ENCODE measurements at places on chromosomes 2 and 18. TPM values are rescaled to one million over a fixed set of nuclear protein-coding genes. Genes with fewer than 3 reads are reported as not detected.
A peak's percentile ranks its signal among the peaks of the same experiment; 100 is the strongest.

KCNK3 gene
- not detected for polyA plus RNA-seq

CFC1 gene
- not detected for polyA plus RNA-seq

DNA sequence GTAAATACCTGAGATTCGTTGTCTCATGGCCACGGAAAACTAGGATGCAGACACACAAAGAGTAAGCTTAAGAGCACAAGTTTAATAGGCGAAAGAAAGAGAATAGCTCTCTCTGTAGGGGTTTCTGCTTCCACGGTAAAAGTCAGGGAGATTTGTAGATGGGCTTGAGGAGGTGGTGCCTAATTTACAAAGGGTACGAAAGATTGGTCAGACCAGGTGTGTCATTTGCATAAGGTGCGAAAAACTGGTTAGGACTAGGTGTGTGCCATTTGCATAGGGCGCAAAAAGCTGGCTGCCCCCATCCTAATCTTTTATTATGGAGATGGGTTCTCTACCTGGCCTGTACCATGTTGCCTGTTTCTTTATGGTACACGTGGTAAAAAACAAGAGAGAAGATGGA is 170.5 kb upstream of the DOK6 start:
- DNase-seq: no peak
- no peak overlapping the region for H3K27ac ChIP-seq
- no peaks in the 10 kb centered on the region for H3K27me3 ChIP-seq
- no peaks in the 10 kb centered on the region for H3K36me3 ChIP-seq

DNA sequence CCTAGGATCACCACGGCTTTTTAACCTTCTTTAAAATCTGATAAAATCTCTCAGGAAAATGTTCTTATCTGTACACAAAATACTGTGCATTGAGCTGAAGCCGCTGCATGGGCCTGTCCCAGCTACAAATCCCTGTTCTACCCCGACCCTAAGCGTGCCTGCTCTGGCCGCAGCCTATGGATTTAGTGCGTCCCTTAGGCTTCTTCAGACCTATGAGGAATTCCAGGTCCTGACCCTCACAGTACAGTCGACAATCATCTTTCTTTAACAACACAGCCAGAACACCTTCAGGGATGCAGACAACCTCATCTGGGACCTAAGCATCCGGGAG is 477 bp upstream of the WDCP start:
- no peak overlapping the region for H3K4me3 ChIP-seq
- H3K4me1 ChIP-seq: peaks cover 24% of the 10 kb centered on the region
- H3K27ac ChIP-seq: no peak overlapping the region
- DNase-seq: no peak

DNA sequence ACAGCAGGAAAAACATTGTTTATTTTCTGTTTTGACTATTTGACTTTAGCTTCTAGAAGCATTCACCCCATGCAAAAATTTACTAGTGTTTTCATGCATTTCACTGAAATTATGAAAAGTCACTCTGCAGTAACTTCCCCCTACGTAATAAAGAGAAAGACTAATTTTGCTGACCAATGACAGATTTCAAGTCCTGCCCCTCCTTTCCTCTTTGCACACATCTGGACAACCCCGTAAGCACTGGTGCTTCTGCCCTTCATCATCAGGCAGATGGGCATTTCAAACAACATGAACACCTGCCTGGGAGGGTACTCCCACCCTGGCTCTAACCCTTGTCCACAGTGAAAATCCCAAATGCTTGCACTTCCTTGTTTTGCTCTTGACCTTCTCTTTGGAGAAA is 815.0 kb upstream of the ID2 start:
- DNase-seq: peak; percentile 39
- no peaks in the 10 kb centered on the region for H3K36me3 ChIP-seq
- H3K27me3 ChIP-seq: no peaks in the 10 kb centered on the region
- H3K27ac ChIP-seq: peak overlapping the region; percentile 40

STPG4 gene
- polyA plus RNA-seq: 0.24 TPM

- DNase-seq: peak; percentile 58
- H3K27me3 ChIP-seq: no peaks in the 10 kb centered on the region
- H3K27ac ChIP-seq: no peak overlapping the region
- no peaks in the 10 kb centered on the region for H3K36me3 ChIP-seq
- H3K4me3 ChIP-seq: no peak overlapping the region
- H3K4me1 ChIP-seq: peaks cover 4% of the 10 kb centered on the region
These were observed 370.9 kb upstream of the ZEB2 start for GRCh38 chr2:144890828-144891227.

DNA sequence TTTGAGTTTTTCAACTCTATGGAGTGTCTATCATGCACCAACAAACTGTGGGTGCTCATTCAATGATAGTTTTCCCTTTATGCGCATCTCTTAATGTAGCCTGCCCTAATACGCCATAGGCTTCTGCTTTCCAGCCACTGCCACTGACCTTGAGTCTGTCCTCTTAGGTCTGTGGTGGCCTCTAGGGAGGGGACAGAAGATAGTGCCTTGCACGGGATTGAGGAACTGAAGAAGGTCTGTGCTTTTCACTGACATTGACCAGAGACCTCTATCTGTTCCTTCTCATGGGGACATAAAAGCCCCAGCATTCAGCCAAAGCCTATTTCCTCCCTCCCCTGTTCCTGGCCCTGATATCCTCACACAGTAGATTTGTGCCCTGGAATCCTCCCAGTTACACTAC is 2.3 kb downstream of the GCKR start:
- peaks cover 51% of the 10 kb centered on the region for H3K27me3 ChIP-seq
- DNase-seq: no peak
- peaks cover 22% of the 10 kb centered on the region for H3K4me1 ChIP-seq
- no peaks in the 10 kb centered on the region for H3K36me3 ChIP-seq
- H3K4me3 ChIP-seq: no peak overlapping the region
- no peak overlapping the region for H3K27ac ChIP-seq

DNA sequence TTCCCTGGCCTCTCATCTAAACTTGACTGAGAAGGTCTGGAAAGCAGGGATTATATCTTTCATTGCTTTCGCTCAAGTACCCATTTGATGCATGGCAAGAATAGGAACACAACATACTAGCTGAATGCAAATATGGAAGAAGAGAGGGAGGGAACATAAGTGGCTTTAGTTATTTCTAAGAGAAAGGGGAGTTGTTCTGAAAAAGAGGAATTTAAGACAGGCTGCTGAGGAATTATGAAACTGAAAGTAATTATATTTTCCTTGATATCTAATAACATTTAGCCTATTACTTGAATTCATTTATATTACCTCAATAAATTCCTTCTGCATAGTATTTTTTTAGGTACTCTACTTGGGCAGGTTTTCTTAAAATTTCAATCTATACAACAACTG is 105.8 kb upstream of the TTN start:
- peak overlapping the region; percentile 76 for H3K27ac ChIP-seq
- no peaks in the 10 kb centered on the region for H3K36me3 ChIP-seq
- no peaks in the 10 kb centered on the region for H3K27me3 ChIP-seq
- DNase-seq: peak; percentile 27
- H3K4me1 ChIP-seq: peaks cover 11% of the 10 kb centered on the region

GRCh38 chr2:15939556-15939853 is 845 bp upstream of the MYCN start:
- no peak overlapping the region for H3K4me3 ChIP-seq
- H3K27me3 ChIP-seq: peaks cover 60% of the 10 kb centered on the region
- no peaks in the 10 kb centered on the region for H3K36me3 ChIP-seq
- no peak overlapping the region for H3K27ac ChIP-seq
- peaks cover 21% of the 10 kb centered on the region for H3K4me1 ChIP-seq

MAP4K3 gene
- polyA plus RNA-seq: 1.0 TPM

STON1 gene
- polyA plus RNA-seq: not detected

ARHGAP15 gene
- 50.9 TPM for polyA plus RNA-seq

HOXD11 gene
- polyA plus RNA-seq: not detected

GRCh38 chr2:56099963-56100362 is 83.8 kb upstream of the CCDC85A start:
- DNase-seq: no peak
- no peaks in the 10 kb centered on the region for H3K4me1 ChIP-seq
- H3K36me3 ChIP-seq: no peaks in the 10 kb centered on the region
- H3K27me3 ChIP-seq: no peaks in the 10 kb centered on the region

- no peak overlapping the region for H3K27ac ChIP-seq
- no peak overlapping the region for H3K4me3 ChIP-seq
- no peaks in the 10 kb centered on the region for H3K4me1 ChIP-seq
- no peaks in the 10 kb centered on the region for H3K36me3 ChIP-seq
These were observed 11.6 kb downstream of the PTPN4 start for GRCh38 chr2:119771331-119771730.

CCL20 gene
- polyA plus RNA-seq: 6.2 TPM

DNA sequence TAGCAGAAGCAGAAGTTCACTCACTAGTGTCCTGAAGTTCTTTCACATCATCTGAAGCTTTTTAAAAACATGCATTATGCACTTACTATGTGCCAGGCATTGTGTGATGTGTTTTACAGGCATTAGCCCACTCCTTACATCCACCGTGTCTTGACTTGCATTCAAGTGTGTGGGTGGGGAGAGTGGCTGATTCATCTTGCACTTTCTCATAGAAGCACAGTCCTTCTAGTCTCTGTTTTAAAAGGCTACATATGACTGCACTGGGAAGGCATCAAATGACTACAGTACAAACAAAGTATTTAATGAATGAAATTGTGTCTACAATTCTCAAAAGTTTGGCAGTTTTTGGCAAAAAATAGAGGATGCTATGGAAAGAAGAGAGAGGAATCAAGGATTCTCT is 21.6 kb upstream of the DSC3 start:
- H3K27ac ChIP-seq: no peak overlapping the region
- no peaks in the 10 kb centered on the region for H3K36me3 ChIP-seq
- H3K4me1 ChIP-seq: no peaks in the 10 kb centered on the region

- H3K4me1 ChIP-seq: no peaks in the 10 kb centered on the region
- no peak overlapping the region for H3K4me3 ChIP-seq
- peaks cover 17% of the 10 kb centered on the region for H3K36me3 ChIP-seq
- H3K27ac ChIP-seq: no peak overlapping the region
- no peak for DNase-seq
These were observed 6.5 kb upstream of the UCN start for GRCh38 chr2:27314709-27315108.

- H3K27ac ChIP-seq: no peak within 1 kb of the TSS
- H3K4me1 ChIP-seq: no peaks in the 10 kb centered on the region
- H3K27me3 ChIP-seq: no peaks in the 10 kb centered on the region
- H3K36me3 ChIP-seq: no peaks in the 10 kb centered on the region
These were observed at the start of gene CETN1 for GRCh38 chr18:580154-580553. Gene CETN1, plus strand, starts transcription at chr18:580380. Its CDS starts 29 bp downstream, at chr18:580409.

IMPA2 gene
- 102 TPM for polyA plus RNA-seq

- H3K4me3 ChIP-seq: no peak overlapping the region
- no peak overlapping the region for H3K27ac ChIP-seq
- no peaks in the 10 kb centered on the region for H3K27me3 ChIP-seq
- no peaks in the 10 kb centered on the region for H3K4me1 ChIP-seq
These were observed 63.9 kb downstream of the LDAH start for GRCh38 chr2:20758997-20759396.

PSMA8 gene
- polyA plus RNA-seq: not detected

DNA sequence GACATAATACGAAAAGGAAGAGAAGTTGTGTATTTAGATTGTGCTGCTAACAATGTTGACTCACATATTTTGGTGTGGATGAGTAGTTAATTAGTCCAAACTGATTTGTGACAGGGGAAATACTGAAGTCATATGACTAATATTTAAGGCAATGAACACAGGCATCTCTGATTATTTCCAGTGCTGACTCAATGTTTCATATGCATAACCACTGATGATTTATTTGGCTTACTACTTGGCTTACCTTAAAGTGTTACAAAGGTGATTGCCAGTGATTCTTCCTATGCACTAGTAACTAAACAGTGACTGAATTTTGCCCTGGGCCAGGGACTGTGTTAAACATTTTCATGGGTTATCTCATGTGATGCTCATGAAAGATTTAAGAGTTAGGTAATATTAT is 722.6 kb downstream of the METTL4 start:
- no peaks in the 10 kb centered on the region for H3K4me1 ChIP-seq
- no peaks in the 10 kb centered on the region for H3K27me3 ChIP-seq
- no peaks in the 10 kb centered on the region for H3K36me3 ChIP-seq
- no peak overlapping the region for H3K4me3 ChIP-seq
- H3K27ac ChIP-seq: no peak overlapping the region
- no peak for DNase-seq

DNA sequence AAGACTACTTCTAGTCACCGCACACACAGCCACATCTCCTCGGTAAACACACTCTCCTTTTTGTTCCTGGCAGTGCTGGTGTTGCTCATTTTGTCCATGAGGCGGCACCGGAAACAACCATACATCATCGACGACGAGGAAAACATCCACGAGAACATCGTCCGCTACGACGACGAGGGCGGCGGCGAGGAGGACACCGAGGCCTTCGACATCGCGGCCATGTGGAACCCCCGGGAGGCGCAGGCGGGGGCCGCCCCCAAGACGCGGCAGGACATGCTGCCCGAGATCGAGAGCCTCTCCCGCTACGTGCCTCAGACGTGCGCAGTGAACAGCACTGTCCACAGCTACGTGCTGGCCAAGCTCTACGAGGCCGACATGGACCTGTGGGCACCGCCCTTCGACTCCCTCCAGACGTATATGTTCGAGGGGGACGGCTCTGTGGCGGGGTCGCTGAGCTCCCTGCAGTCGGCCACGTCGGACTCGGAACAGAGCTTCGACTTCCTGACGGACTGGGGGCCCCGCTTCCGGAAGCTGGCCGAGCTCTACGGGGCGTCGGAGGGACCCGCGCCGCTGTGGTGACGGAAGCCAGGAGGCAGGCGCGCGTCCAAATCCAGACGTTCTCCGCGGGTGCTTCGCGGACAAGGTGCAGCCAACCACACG is 221.0 kb downstream of the CDH20 start:
- peak overlapping the region; percentile 44 for H3K4me3 ChIP-seq
- DNase-seq: no peak
- no peaks in the 10 kb centered on the region for H3K36me3 ChIP-seq
- no peak overlapping the region for H3K27ac ChIP-seq

DNA sequence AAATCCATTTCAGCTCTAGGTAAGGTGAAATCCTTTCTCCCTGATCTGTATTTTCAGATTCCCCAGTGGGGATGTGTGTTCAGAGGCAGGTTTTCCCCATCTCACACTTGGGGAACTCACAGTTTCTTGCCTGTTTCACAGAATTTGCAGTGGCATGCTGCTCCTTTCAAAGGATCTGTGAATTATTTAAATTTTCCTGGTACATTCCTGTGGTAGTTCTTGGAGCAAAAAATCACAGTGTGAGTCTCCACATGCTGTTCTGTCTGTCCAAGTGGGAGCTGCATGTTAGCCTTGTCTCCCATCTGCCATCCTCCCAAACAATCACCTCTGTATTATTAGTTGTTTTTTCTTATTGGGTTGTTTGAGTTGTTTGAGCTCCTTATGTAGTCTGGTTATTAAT is 372.9 kb downstream of the ARL6IP6 start:
- H3K4me1 ChIP-seq: no peaks in the 10 kb centered on the region
- H3K36me3 ChIP-seq: no peaks in the 10 kb centered on the region
- no peak for DNase-seq
- no peaks in the 10 kb centered on the region for H3K27me3 ChIP-seq

- DNase-seq: no peak
- H3K4me1 ChIP-seq: no peaks in the 10 kb centered on the region
- no peak overlapping the region for H3K27ac ChIP-seq
- H3K36me3 ChIP-seq: no peaks in the 10 kb centered on the region
- no peaks in the 10 kb centered on the region for H3K27me3 ChIP-seq
- H3K4me3 ChIP-seq: no peak overlapping the region
These were observed 294.3 kb downstream of the KCNJ3 start for GRCh38 chr2:154992826-154993225.

GRCh38 chr18:62088156-62088555 is 98.7 kb downstream of the PIGN start:
- peaks cover 16% of the 10 kb centered on the region for H3K36me3 ChIP-seq
- no peak overlapping the region for H3K27ac ChIP-seq
- no peak for DNase-seq
- no peaks in the 10 kb centered on the region for H3K27me3 ChIP-seq

ANKRD30B gene
- not detected for polyA plus RNA-seq
